CD4-positive, alpha-beta T cell (primary cell): ENCODE measurements at places on chromosomes 13 and 19. TPM values are rescaled to one million over a fixed set of nuclear protein-coding genes. Genes with fewer than 3 reads are reported as not detected.
A peak's percentile ranks its signal among the peaks of the same experiment; 100 is the strongest.

PSG6 gene
- total RNA-seq: not detected

- DNase-seq: no peak
Measured at GRCh38 chr13:74305876-74306275, 171.7 kb upstream of the KLF12 start.

DNA sequence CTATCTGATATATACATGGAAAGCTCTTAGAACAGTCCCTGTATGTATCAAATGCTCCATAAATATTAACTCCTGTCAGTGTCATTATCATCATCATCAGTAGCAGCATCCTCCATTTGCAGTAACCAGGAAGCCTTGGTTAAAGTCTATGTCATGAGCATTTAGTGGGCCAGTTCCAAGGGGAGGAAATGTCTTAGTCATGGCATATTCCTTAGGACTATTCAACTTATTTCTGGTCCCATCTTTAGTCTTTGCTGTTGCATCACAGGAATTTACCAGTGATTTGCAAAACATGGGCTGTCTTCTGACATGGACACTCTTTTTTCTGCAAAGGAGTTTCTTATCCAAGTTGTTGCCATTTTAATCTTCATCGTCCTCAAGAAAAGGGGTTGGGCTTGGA lies 98.4 kb downstream of the WDFY2 start:
- no peak for DNase-seq

GRCh38 chr13:98307463-98308085 lies 130.5 kb upstream of the RNF113B start:
- no peak for DNase-seq

DNA sequence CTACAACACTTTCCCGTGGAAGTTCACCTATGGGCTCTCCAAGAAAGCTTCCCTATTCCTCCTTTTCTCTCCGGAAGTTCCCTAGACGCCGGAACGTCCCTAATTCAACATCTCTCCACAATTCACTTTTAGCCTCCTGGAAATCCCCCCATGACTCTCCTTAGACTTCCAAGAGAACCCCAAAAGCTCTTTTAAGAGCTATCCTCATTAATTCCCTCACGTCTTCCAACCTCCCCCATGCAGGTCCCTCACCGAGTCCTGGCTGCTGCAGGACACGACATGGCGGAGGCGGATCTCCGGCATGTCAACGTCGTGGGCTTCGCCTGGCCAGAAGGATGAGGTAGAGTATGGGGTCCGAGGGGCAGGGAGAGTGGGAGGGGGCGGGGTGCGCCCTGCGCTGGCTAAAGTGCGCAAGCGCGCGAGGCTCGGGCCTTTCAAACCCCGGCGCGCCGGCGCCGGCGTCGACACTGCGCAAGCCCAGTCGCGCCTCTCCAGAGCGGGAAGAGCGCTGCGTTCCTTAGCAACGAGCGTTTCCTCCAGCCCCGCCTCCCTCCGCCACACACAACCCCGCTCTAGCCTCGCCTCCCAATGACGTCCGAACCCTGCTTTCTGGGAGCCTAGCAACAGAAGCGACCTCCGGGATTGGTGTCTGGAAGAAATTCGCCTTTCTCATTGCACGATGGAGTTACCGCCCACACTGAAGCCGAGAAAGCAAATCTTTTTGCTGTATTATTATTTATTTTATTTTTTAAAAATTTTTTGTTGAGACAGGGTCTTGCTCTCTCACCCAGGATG lies at the start of the genes PINLYP and XRCC1:
PINLYP (plus strand) TSS at position 646 of the 795 bp plus-strand sequence. CDS start 1,391 bp downstream, outside the sequence.
XRCC1 (minus strand) TSS at position 372 of the 795 bp plus-strand sequence; CDS start at position 303, 69 bp downstream.
- peak; percentile 93 for DNase-seq

DNA sequence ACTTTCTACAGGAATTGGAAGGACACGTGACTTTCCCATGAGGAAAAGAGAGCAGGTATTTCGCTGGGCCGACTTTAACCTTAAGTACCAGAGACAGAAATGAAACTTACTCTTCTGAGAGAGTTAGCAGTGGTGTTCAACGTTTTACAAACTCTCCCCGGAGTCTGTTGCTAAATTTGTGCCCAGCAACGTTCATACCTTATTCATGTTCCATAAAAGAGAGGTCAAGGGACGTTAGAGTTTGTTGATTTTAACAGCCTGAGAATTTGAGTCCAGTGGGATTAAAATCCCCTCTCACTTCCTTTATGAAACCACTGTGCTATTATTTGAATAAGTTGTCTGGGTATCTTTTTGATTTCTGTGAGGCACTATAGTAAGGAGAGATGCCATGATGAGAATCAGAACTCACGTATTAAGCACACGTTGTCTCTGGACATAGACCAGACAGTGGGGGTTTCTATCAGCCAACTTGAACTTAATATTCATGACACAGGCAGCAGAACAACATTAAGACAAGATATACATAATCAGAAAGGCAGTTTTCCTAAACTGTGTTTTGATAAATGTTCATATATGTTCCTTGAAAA lies 33.4 kb downstream of the SPRY2 start:
- DNase-seq: no peak

GRCh38 chr13:98482476-98483444 lies 94.1 kb downstream of the STK24 start:
- DNase-seq: peak; percentile 46

GRCh38 chr19:39031368-39032062 lies 834 bp downstream of the FBXO27 start:
- DNase-seq: peak; percentile 87
